Breast epithelium (tissue), 4 donors: ENCODE measurements at places on chromosomes 4 and X. TPM values are rescaled to one million over a fixed set of nuclear protein-coding genes. Genes with fewer than 3 reads are reported as not detected.

GRCh38 chrX:118108304-118108703, 8.3 kb downstream of the KLHL13 start:
- no peak for DNase-seq

Gene RHOXF1
- 1.9 TPM for total RNA-seq

DNA sequence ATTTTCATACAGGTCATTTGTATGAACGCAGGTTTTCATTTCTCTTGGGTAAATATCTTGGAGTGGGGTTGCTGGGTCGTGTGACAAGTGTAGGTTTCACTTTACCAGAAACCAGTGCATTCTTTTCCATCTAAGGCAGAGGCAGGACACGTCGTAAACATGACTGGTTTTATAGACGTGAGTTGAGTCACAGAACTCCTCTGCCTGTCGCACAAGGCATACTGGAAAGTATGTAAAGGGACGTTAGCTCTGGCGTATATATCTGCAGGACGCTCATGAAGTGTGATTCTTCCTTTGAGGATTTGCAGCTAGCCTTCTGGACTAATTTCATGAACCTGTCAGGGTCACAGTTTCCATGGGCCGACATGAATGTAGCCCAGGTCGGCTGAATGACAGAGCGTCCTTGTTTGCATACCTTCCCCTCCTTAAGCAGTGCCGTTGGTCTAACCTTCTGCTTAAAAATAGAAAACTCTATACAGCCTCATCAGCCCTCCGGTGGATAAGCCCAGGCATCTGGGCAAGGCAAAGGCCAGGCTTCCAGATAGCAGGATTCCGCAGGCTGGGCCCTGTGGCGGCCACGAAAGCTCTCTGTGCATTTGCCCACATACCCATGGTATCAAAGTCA, 106.0 kb downstream of the GPR143 start:
- no peak for DNase-seq

DNA sequence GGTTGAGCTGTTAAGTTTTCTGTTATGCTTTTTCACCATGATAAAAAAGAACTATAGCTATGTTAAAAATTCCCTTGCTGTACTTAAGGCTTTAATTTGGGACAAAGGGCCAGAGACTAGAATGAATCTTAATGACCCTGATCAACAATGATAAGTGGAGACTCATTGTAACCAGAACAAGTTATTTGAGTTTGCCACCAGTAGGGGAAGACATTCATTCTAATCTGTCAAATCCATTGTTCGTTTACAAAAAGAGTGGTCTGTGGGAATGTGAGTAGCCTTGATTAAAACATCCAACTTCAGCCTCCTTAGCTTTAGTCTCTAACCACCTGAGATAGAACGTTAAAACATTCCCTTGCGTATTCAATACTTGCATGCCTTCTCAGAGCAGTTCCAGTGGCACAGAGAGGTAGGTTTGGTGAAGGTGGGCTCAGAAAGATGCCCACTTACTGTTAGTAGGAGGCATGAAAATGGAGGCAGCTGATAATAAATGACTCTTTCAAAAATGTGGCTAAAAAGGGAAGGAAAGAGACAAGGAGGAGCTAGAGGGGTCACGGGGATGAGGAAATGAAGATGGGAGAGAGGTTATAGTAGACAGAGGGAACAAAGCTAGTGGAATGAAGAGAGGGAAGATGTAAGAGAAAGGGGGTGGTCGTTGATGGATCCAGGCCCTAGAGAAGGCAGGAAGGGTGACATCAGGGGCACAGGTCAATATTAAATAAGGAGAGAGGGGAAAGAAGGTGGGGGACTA, 66.2 kb downstream of the EGF start:
- DNase-seq: no peak

DNA sequence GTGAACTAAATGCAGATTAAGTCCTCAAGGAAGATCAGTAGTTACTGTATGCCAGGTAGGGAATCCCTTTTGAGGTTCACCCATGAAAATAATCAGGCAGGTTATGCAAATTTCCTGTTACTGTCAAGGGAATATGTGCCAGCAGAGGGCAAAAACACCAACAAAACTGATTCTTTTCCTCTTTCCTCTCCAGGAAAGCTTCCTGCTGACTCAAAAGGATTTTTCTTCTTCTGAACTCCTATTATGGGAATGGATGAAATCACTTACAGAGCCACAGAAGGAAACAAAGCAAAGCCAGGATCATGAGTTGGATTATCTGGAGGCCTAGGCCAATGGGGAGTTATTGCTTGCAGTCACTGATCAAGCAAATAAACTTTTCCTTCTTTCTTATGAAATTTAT, 49.7 kb downstream of the TMPRSS11F start:
- no peak for DNase-seq

- DNase-seq: no peak
Observed at GRCh38 chrX:131675596-131676194, 131.8 kb downstream of the OR13H1 start.

DNA sequence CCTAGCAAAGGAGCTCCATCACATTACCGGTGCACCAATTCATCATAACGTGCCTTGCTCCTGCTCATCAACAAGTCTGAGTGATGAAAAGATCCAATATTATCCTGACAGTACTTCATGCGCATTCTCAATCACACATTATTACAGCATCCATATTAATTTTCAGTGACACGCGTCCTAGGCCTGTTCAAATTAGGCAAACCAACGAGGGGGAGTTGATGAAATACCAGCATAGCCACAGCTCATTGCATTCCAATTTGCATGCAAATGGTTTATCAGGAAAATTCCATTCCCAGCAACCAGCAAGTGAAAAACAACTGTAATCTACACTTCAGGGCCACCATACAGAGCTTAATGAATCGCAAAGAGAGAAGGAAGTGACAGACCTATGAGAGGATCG, 236.9 kb downstream of the DCLK2 start:
- DNase-seq: no peak

Gene NLGN3
- total RNA-seq: 1.0 TPM

- DNase-seq: no peak
Observed at GRCh38 chrX:70322784-70323183, 32.9 kb downstream of the KIF4A start.

- DNase-seq: no peak
Observed at GRCh38 chr4:139828966-139829664, 163.5 kb downstream of the MGST2 start.
